ENCODE measurements at places on chromosomes 5 and 9.
A peak's percentile ranks its signal among the peaks of the same experiment; 100 is the strongest.

- no peak for DNase-seq
Observed at GRCh38 chr5:14105718-14106410, 37.3 kb upstream of the TRIO start.

DNA sequence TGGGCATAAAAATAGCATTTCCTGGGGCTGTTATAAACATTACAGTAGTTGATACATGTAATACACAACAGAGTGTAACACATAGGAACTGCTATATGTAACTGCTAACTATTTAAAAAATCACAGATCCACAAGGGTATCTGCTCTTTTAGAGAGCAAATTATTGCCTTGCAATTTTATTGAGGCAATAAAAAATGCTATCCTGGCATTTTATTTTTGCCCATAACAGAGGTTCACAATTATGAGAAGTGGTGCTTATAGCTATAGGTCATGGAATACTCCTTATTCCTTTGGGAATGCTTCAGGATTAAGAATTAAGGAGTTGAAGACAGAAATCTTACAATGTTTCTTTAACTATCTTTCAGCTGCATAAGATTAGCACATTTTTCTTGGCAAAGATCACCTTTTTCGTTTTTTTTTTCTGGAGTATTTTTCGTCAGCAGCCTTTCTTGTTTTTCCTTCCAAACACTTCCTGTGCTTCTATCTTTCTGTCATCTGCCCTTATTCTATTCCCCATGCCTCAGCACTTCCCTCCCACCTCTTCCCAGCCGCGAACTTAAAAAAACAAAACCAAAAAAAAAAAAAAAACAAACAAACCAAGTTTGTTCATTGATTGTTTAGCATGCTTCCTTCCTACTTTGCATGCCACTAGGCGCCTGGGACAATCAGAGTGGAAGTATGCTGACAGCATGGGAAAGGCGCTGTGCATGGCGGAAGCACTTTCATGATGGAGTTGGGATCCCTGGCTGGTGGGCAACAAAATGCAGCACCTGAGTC lies 264.2 kb downstream of the MAST4 start:
- DNase-seq, result no peak

DNA sequence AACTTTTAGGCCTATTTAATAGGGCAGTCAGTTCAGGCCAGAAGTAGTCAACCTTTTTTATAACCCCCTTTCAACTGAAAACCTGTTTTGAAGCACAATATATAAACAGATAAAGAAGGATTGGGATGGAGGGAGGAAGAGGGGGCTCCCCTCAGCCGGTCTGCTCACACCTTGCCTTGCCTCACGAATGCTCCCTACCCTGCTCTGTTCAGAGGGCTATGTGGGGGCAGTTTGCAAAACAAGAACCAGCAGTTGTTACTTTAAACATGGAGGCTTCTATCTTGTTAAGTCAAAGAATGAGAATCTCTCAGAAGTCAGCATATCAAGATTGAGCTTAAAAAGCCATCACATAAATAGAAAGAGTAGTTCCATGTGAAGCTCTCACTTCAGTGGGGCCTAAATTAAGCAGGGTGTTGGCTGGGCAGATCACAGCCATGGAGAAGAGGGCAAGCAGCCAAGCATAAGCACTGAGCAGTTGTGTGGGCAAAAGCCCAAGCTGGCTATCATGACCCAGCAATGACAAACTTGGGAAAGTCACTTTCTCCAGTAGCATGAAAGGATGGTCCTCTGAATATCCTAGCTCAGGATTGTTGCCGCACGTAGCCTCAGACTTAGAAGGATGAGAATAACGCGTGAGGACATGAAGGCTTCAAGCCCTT lies 70.6 kb downstream of the ALDH1A1 start:
- no peak for DNase-seq

GRCh38 chr5:169352901-169353300 lies 52.0 kb upstream of the SLIT3 start:
- DNase-seq, result no peak

GRCh38 chr9:99823681-99824377 lies 2.1 kb downstream of the NR4A3 start:
- peak; percentile 45 for DNase-seq

GRCh38 chr9:32551276-32552051 lies 663 bp upstream of the SMIM27 start:
- peak; percentile 41 for DNase-seq

GRCh38 chr9:35112257-35113020 lies 3.2 kb downstream of the ATOSB start:
- no peak for DNase-seq

DNA sequence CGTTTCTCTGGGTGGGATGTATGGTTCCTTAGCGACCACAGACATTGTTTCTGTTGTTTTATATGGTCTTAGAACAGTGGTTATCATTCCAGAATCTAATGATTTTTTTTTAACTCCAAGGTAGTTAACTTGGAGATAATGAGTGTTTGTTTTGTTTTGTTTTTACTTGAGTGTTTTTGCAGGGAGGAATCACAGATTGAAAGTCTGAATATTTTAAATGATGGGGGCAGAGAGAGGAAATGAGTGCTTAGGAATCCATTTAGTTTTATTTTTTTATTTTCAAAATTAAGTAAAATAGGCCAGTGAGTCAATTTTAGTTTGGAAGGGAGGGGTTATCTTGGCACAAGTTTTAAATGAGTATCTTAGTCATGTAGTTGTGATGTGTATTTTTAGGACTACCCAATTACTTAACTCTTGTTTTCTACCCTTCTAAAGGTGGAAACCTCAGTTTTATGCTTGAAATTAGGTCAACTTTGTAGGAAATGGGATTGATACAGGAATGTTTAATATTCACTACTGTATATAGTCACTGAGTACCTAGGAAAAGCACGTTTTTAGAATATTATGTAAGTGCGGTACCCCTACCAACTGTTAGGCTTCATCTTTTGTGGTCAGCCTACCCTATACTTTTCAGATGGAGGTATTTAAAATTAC lies 2.0 kb downstream of the UBE2R2 start:
- DNase-seq, result no peak

DNA sequence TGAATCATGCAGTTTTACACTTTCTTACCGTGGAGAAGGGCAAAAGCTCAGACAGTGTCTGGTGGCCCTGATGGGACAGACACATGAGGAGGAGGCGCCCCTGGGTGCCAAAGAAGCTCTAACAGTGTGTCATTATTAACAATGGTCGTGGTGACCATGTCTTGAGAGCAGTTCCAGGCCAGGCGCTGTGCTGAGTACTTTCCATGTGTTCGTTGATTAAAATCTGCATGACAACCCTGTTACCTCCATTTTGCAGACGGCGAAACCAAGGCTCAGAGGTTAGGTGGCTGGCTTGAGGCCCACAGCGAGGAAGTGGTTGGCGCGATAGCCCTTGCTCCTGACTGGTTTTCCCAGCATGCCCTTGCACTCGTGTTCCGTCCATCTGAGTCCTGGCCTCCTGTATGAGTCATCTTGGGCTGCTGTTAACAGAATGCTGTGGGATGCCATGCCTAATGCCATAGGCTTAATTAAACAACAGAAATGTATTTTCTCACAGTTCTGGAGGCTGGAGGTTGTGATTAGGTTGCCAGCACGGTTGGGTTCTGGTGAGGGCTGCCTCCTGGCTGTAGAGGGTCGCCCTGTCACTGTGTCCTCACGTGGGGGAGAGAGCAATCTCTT lies 92.0 kb downstream of the AMBP start:
- no peak for DNase-seq

DNA sequence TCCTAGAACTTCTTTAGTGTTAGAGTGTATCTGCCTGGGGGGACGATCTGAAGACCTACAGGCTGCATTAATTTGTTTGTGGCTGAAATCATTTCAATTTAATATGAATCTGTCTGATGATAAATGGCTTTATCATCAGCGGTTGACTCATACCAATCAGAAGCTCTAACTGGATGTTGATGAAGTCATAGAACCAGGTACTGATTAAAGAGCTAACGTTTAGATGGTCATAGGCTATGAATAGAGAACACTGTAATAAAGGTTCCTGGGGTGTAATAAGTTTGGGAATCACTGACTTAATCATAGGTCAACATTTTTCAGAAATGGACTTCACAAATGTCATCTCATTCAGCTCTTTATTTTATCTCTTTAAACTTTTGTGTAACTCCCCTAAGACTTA lies 329.9 kb downstream of the MSX2 start:
- no peak for DNase-seq

GRCh38 chr9:35608221-35608620 lies 3.2 kb downstream of the TESK1 start:
- DNase-seq, result no peak

DNA sequence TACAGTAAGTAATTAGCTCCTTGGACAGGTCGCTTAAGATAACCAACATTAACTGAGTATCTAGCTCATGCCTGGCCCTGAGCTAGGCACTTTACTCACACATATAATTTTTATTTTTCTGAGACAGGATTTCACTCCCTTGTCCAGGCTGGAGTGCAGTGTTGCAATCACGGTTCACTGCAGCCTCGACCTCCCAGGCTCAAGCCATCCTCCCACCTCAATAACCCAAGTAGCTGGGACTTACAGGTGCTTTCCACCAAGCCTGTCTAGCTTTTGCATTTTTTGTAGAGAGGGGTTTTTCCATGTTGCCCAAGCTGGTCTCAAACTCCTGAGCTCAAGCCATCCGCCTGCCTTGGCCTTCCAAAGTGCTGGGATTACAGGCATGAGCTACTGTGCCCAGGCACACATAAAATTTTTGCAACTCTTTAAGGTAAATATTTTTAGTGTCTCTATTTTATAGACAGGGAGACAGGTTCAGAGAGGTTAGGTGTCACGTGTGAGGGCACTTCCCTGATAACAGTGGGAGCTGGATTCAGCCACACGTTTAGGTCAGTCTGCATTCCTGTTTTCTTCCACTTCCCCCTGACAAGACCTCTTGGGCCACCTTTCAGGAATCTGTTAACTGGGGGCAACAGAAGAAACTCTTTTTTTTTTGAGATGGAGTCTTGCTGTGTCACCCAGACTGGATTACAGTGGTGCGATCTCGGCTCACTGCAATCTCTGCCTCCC lies 18.2 kb downstream of the HBEGF start:
- no peak for DNase-seq

DNA sequence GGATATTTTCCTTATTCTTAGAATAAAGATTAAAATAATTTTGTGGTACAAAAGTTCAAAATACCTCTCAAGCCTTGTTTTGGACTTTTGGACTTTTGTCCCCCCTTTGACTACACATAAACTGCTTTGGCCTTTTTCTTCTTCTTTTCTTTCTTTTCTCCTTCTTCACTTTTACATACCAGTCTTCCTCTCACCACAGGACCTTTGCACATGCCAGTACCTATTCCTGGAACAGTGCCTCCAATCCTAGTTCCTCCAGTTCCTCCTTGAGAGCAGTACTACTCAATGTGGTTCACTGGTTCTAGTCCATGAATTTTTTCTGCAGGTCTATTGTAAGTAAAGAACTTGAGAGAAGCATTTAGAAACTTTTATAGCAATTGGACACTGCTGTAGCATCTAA lies 136.5 kb downstream of the STK32A start:
- no peak for DNase-seq

DNA sequence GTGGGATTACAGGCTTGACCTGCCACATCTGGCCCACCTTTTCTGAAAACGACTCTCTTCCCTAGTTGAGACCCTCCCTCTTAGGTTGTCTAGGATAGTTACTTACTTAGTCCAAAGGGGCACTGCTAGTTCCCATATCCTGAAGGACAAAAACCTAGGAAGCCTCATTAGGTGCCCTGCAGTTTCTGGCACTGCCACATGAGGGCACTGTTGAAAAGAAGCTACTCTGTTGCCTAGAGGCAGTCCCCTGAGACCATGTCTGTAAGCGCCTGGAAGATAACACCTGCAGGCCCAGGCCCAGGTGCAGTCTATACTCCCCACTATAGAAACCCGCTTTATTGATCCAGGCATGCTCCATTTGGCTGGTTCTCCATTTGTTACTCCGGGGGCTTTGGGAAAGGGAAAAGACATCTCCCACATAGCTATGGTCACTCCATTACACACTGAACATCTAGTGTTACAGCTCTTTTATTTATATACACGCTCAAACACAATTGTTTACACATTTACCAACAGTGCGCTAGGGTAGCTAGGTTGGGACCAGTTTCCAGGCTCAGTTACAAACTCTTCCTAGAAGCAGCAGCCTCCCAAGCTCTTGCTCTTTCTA lies 73.4 kb upstream of the PPARGC1B start:
- no peak for DNase-seq
